ENCODE measurements at places on chromosomes 1 and 21.

DNA sequence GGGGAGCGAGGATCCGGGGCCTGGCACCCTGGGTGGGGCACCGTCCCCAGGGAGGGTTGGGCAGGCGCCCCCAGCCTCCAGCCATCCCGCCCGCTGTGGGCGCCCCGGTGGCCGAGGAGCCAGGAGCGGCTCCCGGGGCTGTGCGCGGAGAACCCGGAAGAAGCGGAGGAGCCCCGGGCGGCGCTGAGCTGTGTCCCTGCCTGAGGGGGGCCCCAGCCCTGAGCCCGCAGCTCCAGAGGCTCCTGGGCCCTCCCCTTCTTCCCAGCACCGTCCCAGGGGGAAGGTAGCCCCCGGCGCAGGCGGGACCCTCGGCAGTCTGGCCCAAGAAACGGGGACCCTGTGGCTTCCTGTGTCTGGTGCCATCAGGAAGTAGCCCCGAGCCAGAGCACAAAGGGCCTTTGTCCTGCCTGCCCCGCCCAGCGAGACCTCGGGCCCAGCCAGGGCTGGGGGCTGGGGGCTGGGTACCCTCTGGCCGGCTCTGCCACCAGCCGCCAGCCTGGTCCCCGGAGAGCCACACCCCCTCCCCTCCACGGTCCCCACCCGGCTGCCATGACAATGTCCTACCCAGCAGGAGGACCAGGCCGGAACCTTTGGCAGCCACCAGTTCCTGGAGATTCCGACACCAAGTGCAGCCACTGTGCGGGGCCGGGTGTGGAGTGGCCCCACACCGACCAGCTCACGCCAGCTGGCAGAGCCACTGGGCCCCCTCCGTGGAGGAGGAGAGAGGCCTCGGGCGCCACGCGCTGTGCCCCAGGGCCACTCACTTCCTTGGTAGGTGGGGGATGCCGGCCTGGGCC is 15.6 kb upstream of the TTLL10 start:
- DNase-seq, result peak; percentile 50

- no peak for DNase-seq
Observed at GRCh38 chr1:168643152-168643551, 66.7 kb downstream of the XCL1 start.

DNA sequence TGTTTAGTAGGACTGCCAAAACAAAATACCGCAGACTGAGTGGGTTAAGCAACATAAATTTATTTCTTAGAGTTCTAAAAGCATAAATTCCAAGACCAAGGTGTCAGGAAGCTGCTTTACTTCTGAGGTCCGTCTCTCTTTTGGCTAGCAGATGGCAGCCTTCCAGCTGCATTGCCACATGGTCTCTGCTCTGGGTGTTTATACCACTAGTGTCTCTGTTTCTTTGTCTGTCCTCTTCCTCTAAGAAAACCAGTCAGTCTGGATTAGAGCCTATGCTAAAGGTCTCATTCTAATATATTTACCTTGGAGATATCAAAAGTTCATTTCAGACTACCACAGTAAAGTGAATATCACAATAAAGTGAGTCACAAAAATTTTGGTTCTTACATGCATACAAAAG is 519.8 kb downstream of the COL11A1 start:
- peak; percentile 3 for DNase-seq

DNA sequence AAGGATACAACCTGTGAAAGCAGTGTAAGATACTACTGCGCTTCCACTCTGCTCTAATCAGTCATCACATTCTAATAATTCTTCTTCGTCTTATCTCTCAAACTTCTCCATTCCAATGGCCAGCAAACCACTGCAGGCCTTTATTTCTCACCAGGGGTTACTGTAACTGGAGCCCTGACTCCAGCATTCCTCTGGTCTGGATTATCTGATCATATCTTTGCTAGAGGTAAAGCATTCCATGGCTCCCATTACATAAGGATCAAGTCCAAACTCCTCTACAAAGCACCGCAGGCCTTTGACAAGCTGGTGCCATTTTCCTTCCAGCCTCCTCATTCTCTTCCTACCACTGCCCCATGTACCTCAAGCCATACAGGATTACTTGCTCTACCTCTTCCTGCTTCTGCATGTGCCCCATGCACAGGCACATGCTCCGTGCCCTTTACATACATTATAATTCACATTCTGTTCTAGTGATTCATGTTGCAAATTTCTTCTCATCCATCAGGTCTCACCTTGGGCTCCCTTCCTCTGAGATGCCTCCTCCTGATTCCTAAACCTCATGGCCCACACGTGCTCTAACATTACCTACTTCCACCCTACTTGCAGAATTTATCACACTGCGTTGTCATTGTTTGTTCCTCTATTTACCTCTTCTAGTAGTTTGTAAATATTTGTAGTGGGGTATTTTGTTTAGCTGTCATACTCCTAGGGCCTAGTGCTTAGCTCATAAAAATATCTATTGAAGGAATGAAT is 9.3 kb upstream of the SERBP1 start:
- DNase-seq, result no peak

DNA sequence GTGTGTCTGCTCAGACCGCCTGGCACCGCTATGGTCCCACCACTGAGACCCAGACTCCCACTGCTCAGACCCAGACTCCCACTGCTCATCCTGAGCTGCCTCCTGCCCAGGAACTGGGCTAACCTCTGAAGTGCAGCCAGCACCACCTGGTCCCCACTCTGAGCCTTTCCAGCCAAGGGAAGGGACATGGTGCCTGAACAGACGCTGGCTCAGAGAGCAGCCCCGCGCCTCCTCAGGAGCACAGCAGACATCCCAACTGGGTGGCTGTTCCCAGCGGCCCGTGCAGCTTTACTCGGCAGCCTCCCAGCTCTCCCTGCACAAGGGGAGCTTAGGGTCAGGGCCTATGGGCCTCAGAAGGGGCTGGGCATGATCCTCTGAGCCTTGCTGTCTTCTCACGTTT is 27.8 kb upstream of the CNTN2 start:
- no peak for DNase-seq

DNA sequence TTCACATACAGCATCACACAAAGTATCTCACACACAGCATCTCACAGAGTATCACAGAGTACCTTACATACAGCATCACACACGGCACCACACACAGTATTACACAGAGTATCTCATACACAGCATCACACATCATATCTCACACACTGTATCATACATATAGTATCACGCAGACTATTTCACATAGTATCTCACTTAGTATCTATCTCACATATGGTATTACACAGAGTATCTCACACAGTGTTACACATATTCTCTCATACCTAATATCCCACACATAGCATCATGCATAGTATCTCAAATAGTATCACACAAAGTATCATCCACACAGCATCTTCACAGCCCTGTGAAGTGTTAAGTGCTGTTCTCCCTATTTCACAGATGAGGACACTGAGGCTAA is 121.5 kb upstream of the RAB4A start:
- DNase-seq, result no peak

DNA sequence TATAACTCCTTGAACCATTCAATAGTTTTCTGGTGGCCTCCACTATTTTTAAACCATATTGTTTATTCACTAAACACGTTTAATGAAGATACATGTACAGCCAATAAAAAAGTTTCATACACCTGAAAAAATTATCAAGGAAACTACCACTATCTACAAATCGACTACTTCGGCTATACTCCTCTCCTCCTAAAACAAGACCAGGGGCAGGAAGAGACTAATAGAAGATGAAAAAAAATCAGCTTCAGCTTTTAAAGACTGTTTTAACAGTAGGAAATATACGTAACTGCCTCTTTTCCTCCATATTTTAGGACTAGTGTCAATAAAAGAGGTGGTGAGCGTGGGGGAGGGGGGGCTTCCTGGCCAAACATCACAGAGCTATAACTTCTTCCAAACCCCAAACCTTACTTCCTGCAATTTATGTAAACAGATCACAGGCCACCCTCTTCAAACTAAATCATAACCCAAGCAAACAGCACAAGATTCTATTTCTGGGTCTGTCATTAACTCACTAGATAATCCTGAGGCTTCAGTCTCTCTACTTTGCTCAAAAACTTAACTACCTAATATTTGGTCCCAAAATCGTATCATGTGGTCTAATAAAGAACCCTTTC is 15.1 kb downstream of the FOXJ3 start:
- DNase-seq, result no peak

- no peak for DNase-seq
Observed at GRCh38 chr1:110039641-110040040, 5.2 kb downstream of the STRIP1 start.

- no peak for DNase-seq
Observed at GRCh38 chr1:207388721-207389120, 65.4 kb upstream of the CR2 start.

Measured in RPMI8226 (cell line).